NCI-H2227 treated with DMSO at 0.1 percent for 48 hours (cell line): ENCODE measurements at places on chromosomes 1 and 21.

DNA sequence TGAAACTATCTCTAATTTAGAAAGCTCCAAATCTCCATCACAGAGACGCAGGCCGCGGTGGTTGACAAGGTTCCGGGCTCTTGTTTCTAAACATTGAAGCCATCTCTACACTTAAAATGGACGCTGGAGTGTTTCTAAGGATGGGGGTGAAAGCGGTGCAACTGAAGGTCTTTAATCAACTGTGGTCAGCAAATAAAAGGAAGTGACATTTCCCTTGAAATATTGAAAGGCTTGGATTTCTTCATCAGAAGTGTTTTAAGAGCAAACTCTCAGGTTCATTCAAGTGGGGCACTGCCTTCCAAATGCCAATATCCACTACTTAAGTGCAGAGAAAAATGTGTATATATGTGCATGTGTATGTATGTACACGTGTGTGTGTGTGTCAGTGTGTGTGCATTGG lies 117.3 kb downstream of the KAZN start:
- DNase-seq, result no peak

DNA sequence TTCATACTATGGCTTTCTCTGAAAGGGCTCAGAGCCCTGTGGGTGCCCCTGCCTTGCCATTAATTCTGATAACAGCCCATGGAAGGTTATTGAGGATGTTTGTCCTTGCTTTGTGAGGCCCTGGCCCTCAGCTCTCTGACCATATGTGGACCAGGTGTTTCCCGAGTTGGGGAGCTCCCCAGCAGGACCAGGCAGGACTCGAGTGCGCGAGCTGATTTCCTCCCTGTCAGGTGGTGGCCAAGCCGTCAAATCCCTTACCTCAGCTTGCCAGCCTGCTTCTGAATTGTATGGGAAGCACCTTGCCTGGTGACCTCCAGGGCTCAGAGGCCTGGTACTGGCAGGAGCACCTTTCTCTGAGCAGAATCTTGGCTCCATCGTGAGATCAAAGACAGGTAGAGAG lies 17.9 kb upstream of the SDE2 start:
- no peak for DNase-seq

DNA sequence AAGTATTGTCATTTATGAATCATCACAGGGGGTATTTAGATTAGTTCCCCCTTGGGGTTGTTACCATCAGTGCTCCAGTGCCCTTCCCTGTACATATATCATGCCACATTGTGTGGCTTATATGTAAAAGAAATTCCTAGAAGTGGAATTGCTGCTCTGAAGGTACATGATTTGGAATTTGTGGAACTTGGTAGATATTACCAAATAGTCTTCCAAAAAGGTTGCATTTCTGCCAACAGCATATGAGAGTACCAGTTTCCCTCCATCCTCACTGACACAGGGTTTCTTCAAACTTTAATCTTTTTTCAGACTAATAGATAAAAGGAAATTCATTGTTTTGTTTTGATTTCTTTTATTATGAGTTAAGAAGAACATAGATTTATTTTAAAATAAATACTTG lies 41.3 kb downstream of the AKNAD1 start:
- no peak for DNase-seq

GRCh38 chr1:173100476-173101107 lies 49.9 kb upstream of the TNFSF18 start:
- DNase-seq, result no peak

DNA sequence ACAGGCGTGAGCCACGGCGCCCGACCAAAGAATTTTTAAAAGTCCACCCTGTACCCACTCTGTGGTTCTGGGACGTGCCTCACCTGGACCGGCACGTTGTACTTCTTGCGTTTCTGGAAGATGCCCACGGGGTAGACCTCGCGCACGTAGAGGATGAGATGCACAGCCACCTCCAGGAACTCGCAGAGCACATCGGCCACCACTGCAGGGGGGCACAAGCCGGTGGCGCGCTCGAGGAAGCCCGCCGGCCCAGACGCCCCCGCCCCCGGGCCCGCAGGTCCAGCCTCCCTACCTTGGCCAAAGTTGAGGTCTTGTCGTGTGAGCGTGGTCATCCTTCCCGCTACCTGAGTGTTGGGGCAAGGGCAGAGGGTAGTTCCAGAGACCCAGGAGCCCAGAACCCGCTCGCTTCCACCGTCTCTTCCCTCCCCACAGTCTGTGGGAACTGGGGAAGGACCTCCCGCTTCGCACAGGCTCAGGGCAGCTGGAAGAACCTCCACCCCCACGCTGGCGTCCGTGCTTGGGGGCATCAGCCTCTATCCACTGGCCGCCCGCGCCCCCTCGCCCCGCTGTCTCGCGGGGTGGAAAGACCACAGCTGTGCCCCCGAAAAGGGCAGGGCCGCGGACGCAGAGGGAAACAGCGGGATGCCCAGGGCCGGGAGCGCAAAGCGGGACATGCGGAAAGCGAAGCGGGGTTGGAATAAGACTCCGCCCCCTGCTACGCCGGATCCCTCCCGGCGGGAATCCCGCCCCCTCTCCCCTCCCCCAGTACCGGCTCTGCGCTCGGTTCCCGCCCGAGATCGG lies 478 bp downstream of the MAD2L2 start:
- DNase-seq, result peak; percentile 44

- no peak for DNase-seq
These were observed 92.1 kb upstream of the SLC44A3 start for GRCh38 chr1:94727846-94728715.

GRCh38 chr1:158496374-158496773 lies 24.4 kb downstream of the OR10R2 start:
- no peak for DNase-seq

DNA sequence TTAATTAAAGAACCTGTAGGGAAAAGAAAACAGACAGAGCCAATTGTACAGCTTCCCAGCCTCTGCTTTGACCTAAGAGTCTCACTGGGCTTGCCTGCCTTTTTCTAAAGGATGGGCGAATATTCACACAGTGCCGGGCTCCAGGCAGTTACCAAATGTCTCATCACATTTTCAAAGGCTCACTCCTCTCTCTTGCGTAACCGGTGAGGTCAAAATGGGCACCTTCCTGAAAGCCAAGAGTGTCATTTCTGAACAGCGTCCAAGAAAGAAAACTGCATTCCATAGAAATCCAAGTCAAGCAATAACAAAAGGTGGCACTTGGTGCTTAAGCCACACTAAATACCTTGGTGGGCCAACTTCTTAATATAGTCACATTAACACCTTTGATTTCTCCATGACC lies 710 bp upstream of the PALMD start:
- no peak for DNase-seq

GRCh38 chr1:178875936-178876335 lies 5.1 kb upstream of the ANGPTL1 start:
- DNase-seq, result no peak

GRCh38 chr1:247054992-247055415 lies 23.6 kb downstream of the ZNF670 start:
- no peak for DNase-seq

- DNase-seq, result no peak
These were observed 3.9 kb upstream of the FBXO28 start for GRCh38 chr1:224109981-224110380.

- no peak for DNase-seq
These were observed 108.5 kb upstream of the SERTAD4 start for GRCh38 chr1:210123924-210124589.

GRCh38 chr1:30058970-30059369 lies 664.4 kb downstream of the MATN1 start:
- no peak for DNase-seq

GRCh38 chr1:101497881-101498559 lies 261.2 kb downstream of the S1PR1 start:
- no peak for DNase-seq

- peak; percentile 82 for DNase-seq
These were observed 34.9 kb upstream of the PPP1R15B start for GRCh38 chr1:204446413-204447111.

- DNase-seq, result no peak
These were observed 49.9 kb downstream of the BACE2 start for GRCh38 chr21:41217671-41218385.

GRCh38 chr21:39048064-39048463 lies 135.2 kb downstream of the PSMG1 start:
- DNase-seq, result no peak

DNA sequence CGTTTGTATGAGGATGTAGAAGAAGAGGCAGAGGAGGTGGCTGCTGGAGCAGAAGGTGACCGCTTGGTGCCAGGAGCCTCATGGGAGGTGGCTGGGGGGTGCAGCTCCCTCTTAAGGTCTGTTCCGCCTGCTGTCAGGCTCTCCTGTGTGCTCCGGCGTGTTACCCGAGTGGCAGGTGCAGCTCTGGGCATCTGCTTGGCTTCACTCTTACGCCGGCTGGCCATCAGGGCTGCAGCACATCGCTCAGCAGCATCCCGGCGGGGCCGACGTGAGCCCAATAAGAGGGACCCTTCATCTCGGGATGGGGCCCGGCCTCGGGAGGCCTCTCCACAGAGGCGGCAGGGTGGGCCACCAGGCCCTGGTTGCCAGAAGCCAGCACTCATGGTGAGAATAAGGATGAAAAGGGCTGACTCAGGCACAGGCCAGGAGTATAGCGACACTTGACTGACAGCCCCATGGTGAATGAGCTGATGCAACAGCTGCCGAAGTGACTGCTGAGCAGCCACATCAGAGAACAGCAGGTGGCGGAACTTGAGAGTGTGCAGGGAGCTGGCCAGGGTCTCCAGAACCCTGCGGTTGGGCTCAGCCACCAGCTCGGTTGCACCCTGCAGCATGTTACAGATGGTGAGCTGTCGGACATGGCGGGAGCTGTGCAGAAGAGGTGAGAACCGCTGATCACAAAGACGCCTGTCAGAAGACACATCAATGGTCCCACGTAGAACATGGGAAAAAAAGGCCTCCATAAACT lies 17.5 kb downstream of the LRRC41 start:
- DNase-seq, result no peak

- no peak for DNase-seq
These were observed 220.7 kb upstream of the C1orf174 start for GRCh38 chr1:4120557-4121292.

GRCh38 chr1:77583483-77583882 lies 99.0 kb downstream of the ZZZ3 start:
- DNase-seq, result no peak

DNA sequence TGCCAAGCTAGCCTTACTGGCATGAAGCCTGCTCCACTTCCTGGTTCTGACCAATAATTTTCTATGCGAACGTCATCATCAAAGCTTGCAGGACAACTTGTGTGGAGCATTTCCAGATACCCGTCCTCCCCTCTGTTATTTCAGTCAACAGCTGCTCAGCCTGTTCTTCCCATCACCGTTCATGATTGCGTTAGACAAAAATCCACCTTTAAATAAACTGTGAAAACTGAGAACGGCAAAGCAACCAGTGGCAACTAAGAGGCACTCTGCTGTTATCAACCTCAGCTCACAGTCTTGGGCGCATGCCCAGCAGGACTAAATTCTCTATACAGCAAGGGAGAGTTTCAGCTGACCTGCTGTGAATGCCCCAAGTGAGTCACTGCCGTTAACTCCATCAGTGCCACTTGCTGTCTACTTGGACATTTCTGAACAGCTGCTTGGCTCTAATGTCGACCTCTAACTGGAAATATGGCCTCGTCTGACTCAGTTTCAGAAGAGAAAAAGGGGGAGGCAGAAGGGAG lies 207.4 kb upstream of the RUNX1 start:
- DNase-seq, result no peak

GRCh38 chr1:91651243-91651642 lies 150.6 kb downstream of the CDC7 start:
- no peak for DNase-seq

DNA sequence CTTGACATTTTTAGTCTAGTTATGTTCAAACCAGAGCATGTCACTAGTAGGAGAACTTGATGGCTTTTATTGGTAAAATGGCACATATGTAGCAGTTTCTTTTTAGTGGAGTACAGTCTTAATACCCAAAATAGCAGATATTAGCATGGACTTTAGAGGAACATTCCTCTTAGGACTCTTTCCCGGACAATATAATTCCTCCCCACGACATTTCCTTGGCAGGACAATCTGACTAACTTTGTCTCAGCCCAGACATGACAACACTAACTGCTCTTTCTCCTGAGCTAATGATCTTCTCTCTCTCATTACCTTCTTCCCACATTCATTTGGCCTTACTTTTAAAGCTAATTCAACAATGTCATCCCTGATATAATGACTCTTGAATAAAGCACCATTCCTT lies 62.5 kb downstream of the ADAMTS1 start:
- DNase-seq, result no peak

DNA sequence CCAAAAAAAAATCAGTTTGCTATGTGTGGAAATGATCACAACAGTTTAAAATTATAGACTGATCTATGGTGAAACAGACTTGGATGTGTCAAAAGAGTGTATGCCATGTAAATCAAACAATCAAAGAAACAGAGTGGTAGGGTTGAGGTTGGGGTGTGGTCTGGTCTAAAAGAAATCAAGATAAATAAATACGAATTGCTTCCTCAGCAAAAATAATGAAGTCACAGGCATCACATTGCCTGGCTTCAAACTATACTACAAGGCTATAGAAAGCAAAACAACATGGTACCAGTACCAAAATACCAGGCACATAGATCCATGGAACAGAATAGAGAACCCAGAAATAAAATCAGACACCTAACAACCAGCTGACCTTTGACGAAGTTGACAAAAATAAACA lies 1796.9 kb downstream of the NCAM2 start:
- no peak for DNase-seq

- DNase-seq, result no peak
These were observed 153.4 kb downstream of the NRIP1 start for GRCh38 chr21:14911351-14911750.

DNA sequence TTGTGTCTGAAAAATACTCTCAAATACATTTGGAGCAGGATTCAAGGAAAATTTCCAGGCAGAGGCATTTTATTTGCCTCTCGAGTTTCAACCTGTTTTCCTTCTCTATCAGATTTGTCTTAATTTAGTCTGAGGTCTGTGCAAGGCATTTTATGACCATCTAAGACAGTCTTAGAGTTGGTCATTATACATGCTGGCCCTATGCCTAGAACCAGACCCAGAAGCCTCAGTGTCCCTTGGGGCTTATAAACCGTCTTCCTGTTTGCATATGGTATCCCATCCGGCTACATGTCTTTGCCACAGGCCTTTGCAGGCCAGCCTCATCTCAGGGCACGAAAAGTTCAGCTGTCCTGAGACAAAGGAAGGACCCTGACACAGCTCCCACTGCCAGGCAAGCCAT lies 346.1 kb downstream of the SIPA1L2 start:
- no peak for DNase-seq

- DNase-seq, result no peak
These were observed 20.9 kb downstream of the PTPRU start for GRCh38 chr1:29256979-29257804.

GRCh38 chr21:44304877-44305293 lies 5.0 kb downstream of the PFKL start:
- DNase-seq, result no peak

DNA sequence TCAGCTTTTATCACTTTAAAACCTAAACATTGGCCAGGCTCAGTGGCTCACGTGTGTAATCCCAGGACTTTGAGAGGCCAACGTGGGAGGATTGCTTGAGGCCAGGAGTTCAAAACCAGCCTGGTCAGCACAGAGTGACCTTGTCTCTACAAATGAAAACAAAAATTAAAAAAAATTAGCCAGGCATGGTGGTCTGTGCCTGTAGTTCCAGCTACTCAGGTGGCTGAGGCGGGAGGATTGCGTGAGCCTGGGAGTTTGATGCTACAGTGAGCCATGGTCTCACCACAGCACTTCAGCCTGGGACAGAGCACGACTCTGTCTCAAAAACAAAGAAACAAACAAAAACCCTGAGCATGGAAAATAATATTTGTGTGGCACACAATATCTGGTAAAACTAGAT lies 143.5 kb upstream of the HNRNPU start:
- no peak for DNase-seq

GRCh38 chr1:95179205-95179986 lies 54.6 kb upstream of the RWDD3 start:
- DNase-seq, result no peak
